ENCODE measurements at places on chromosomes 1 and 21.

GRCh38 chr1:33221385-33221758 is 34.9 kb upstream of the ZNF362 start:
- H3K27me3 ChIP-seq = no peaks in the 10 kb centered on the region
- peaks cover 24% of the 10 kb centered on the region for H3K4me1 ChIP-seq
- no peak for DNase-seq
- H3K27ac ChIP-seq = no peak overlapping the region

- H3K36me3 ChIP-seq = no peaks in the 10 kb centered on the region
- peaks cover 15% of the 10 kb centered on the region for H3K4me1 ChIP-seq
- peak overlapping the region; percentile 86 for H3K4me3 ChIP-seq
- no peaks in the 10 kb centered on the region for H3K27me3 ChIP-seq
- no peak for DNase-seq
These were observed 1.8 kb upstream of the PTPN14 start for GRCh38 chr1:214553142-214553710.

GRCh38 chr1:224524679-224525078 is 90.1 kb upstream of the WDR26 start:
- no peaks in the 10 kb centered on the region for H3K36me3 ChIP-seq
- peaks cover 15% of the 10 kb centered on the region for H3K4me1 ChIP-seq
- peak; percentile 23 for DNase-seq
- H3K4me3 ChIP-seq = no peak overlapping the region

- no peaks in the 10 kb centered on the region for H3K27me3 ChIP-seq
- H3K27ac ChIP-seq = no peak overlapping the region
- no peak for DNase-seq
These were observed 1369.1 kb upstream of the ADGRL4 start for GRCh38 chr1:80375662-80376061.

GRCh38 chr1:208743361-208743760 is 499.2 kb upstream of the PLXNA2 start:
- no peak overlapping the region for H3K4me3 ChIP-seq
- H3K36me3 ChIP-seq = no peaks in the 10 kb centered on the region
- DNase-seq = no peak

GRCh38 chr1:225242611-225243010 is 185.2 kb downstream of the LBR start:
- no peaks in the 10 kb centered on the region for H3K4me1 ChIP-seq
- H3K27ac ChIP-seq = no peak overlapping the region
- no peak overlapping the region for H3K4me3 ChIP-seq
- no peaks in the 10 kb centered on the region for H3K27me3 ChIP-seq
- no peak for DNase-seq
- no peaks in the 10 kb centered on the region for H3K36me3 ChIP-seq

DNA sequence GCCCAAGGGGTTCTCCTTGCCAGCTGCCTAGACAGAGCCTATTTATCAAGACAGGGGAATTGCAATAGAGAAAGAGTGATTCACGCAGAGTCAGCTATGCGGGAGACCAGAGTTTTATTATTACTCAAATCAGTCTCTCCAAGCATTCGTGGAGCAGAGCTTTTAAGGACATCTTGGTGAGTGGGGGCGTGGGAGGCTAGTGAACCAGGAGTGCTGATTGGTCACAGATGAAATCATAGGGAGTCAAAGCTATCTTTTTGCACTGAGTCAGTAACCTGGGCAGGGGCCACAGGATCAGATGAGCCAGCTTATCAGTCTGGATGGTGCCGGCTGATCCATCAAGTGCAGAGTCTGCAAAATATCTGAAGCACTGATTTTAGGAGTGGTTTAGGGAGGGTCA is 64.8 kb upstream of the MRPS6 start:
- H3K4me1 ChIP-seq = no peaks in the 10 kb centered on the region
- no peak overlapping the region for H3K4me3 ChIP-seq
- H3K36me3 ChIP-seq = no peaks in the 10 kb centered on the region
- no peaks in the 10 kb centered on the region for H3K27me3 ChIP-seq
- no peak overlapping the region for H3K27ac ChIP-seq

DNA sequence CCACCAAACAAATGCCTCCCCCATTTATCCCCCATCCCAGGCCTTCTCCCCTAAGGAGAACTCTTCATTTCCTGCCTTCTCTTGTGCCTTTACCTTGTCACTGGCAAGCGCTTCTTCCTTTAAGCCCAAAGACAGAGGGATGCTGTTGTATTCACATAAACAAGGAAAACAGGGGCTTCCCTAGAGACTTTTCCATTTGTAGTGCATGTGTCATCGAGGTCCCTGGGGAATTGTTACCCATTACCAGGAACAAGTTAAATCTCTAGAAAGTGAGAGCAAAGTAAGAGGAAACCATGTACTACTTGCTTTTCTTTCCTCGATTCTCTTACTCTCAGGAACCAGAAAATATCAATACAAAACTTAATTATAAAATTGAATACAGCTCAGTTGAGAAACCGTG is 114.4 kb upstream of the DPT start:
- H3K27ac ChIP-seq = no peak overlapping the region
- no peak overlapping the region for H3K4me3 ChIP-seq
- H3K36me3 ChIP-seq = no peaks in the 10 kb centered on the region
- H3K27me3 ChIP-seq = no peaks in the 10 kb centered on the region

GRCh38 chr1:182395906-182396305 is 4.3 kb upstream of the GLUL start:
- 0 out of 2 replicates have a peak, but pooled peaks cover 5% of the 10 kb centered on the region for H3K4me1 ChIP-seq
- H3K4me3 ChIP-seq = no peak overlapping the region
- H3K36me3 ChIP-seq = no peaks in the 10 kb centered on the region
- DNase-seq = no peak
- H3K27ac ChIP-seq = no peak overlapping the region
- H3K27me3 ChIP-seq = no peaks in the 10 kb centered on the region

GRCh38 chr1:203264052-203264501 is 34.6 kb upstream of the CHIT1 start:
- H3K4me1 ChIP-seq = peaks cover 28% of the 10 kb centered on the region
- H3K27me3 ChIP-seq = no peaks in the 10 kb centered on the region
- DNase-seq = peak; percentile 69
- no peaks in the 10 kb centered on the region for H3K36me3 ChIP-seq
- H3K27ac ChIP-seq = peak overlapping the region; percentile 30
- H3K4me3 ChIP-seq = peak overlapping the region; percentile 14

GRCh38 chr1:206590025-206590758 is 22.1 kb downstream of the EIF2D start:
- no peak for DNase-seq
- no peaks in the 10 kb centered on the region for H3K27me3 ChIP-seq

- H3K27ac ChIP-seq = peak overlapping the region; percentile 59
- peak; percentile 28 for DNase-seq
- peaks cover 14% of the 10 kb centered on the region for H3K4me1 ChIP-seq
- peak overlapping the region; percentile 80 for H3K4me3 ChIP-seq
- H3K36me3 ChIP-seq = no peaks in the 10 kb centered on the region
These were observed 626 bp downstream of the DYRK3 start for GRCh38 chr1:206635978-206636345.

DNA sequence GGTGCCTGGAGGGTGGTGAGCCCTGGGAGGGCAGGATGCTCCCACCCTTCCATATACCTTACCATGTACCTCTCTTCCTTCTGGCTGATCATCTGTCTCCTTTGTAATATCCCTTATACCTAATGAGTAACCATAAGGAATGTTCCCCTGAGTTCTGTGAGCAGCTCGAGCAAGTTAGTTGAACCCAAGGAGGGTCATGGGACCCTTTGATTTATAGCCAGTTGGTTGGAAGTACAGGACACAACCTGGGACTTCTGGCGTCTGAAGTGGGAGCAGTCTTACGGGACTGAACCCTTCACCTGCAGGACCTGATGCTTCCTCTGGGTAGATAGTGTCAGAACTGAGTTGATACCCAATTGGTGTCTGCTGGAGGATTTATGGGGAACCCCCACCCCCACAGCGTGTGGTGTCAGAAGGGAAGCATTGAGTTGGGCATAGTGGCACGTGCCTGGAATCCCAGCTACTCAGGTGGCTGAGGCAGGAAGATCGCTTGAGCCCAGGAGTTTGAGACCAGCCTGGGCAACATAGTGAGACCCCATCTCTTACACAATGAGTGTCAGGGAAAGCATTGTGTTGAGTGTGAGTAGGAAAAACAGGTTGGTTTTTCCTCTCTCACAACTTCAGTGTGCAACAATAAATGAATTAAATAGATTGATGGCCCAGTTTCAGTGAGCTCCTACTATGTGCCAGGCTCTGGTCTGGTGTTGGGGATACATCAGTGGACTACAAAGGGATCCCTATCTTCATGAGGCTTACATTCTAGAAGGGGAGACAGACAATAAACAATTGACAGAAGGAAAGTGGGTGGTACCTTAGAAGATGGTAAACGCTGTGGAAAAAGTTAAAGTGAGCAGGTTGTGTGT is 16.0 kb downstream of the DNAJC16 start:
- H3K27me3 ChIP-seq = no peaks in the 10 kb centered on the region
- DNase-seq = no peak
- no peak overlapping the region for H3K27ac ChIP-seq

DNA sequence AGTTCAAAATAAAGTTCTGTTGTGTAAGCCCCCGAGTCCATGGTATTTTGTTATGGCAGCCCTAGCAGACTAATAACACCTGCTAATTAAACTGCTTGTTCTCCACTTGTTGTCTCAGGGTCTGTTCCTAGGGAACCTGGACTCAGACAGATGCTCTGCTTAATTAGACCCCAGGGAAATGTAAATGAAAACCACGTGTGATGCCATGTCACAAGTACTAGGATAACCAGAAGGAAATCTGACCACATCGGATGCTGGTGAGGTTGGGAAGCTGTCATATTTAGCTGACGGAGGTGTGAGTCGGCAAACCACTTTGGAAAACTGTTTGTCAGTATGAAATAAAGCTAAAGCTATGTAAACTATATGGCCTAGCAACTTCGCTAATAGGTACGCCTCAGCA is 19.6 kb downstream of the EDN2 start:
- peaks cover 14% of the 10 kb centered on the region for H3K4me1 ChIP-seq
- peak; percentile 51 for DNase-seq
- no peak overlapping the region for H3K27ac ChIP-seq
- no peaks in the 10 kb centered on the region for H3K27me3 ChIP-seq
- H3K4me3 ChIP-seq = no peak overlapping the region

DNA sequence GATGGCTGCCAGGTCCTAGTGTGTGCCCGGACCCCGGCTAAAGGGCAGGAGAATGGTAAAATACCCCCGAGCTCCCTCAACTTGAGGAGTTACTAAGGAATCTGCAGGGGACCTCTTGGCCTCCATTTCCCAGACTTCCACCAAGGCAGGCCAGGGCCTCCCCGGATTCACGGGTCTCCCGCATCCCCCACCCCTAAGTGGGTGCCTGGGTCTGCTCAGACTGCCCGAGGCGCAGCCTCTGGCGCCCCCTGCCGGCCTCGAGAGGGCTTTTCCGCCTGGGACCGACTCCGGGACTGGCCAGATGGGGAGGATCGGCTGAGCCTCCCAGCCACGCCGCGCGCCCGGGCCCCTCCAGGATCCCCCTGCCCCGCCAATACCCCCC is 1.7 kb downstream of the PLEKHG5 start:
- no peak overlapping the region for H3K27ac ChIP-seq
- 0 out of 2 replicates have a peak, but pooled peaks cover 2% of the 10 kb centered on the region for H3K27me3 ChIP-seq
- peak; percentile 83 for DNase-seq
- no peaks in the 10 kb centered on the region for H3K36me3 ChIP-seq

GRCh38 chr1:165376041-165376810 is 19.7 kb upstream of the LMX1A start:
- DNase-seq = no peak
- H3K4me1 ChIP-seq = no peaks in the 10 kb centered on the region
- H3K4me3 ChIP-seq = peak overlapping the region; percentile 19
- peaks cover 4% of the 10 kb centered on the region for H3K27me3 ChIP-seq
- H3K36me3 ChIP-seq = no peaks in the 10 kb centered on the region

GRCh38 chr21:21921410-21922232 is 923.4 kb downstream of the NCAM2 start:
- H3K36me3 ChIP-seq = no peaks in the 10 kb centered on the region
- H3K27me3 ChIP-seq = 0 out of 2 replicates have a peak, but pooled peaks cover 1% of the 10 kb centered on the region
- no peaks in the 10 kb centered on the region for H3K4me1 ChIP-seq
- DNase-seq = no peak

DNA sequence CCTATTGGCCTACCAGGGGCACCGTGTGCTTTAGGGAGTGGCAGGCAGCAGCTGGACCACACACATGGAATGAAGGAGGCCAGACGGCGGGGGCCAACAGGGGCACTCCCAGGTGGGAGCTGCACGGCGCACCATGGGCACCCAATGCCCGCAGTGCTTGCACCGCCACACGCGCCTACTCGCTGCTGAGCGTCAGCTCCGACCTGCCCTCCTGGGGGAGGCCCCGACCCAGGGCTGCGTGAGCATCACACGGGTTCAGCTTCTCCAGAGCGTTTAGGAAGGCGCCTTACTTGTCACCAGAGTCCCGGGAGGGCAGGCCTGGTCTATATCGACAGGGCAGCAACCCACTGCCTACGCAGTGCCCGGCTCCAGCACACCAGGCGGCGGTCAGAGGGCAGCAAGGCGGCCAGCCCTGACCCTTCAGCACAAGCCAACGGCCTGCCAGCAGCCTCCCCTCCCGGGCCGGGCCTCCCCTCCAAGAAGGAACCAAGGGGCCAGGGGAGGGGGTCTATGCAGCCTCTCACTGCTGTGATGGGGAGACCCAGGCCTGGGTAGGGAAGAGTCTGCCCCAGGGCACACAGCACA is 64.9 kb downstream of the ARHGEF16 start:
- H3K4me3 ChIP-seq = no peak overlapping the region
- no peaks in the 10 kb centered on the region for H3K36me3 ChIP-seq
- H3K27ac ChIP-seq = peak overlapping the region; percentile 38

GRCh38 chr1:113875714-113876113 is 4.2 kb upstream of the PTPN22 start:
- no peak overlapping the region for H3K27ac ChIP-seq
- no peak for DNase-seq
- no peaks in the 10 kb centered on the region for H3K36me3 ChIP-seq

- no peak overlapping the region for H3K4me3 ChIP-seq
- H3K36me3 ChIP-seq = no peaks in the 10 kb centered on the region
- no peaks in the 10 kb centered on the region for H3K4me1 ChIP-seq
- H3K27me3 ChIP-seq = no peaks in the 10 kb centered on the region
These were observed 128.2 kb downstream of the NFIA start for GRCh38 chr1:61210435-61211154.

GRCh38 chr1:231969076-231969475 is 342.5 kb downstream of the DISC1 start:
- peak overlapping the region; percentile 87 for H3K27ac ChIP-seq
- H3K4me1 ChIP-seq = peaks cover 67% of the 10 kb centered on the region
- H3K4me3 ChIP-seq = no peak overlapping the region
- H3K36me3 ChIP-seq = no peaks in the 10 kb centered on the region
- H3K27me3 ChIP-seq = no peaks in the 10 kb centered on the region

GRCh38 chr1:64826991-64827390 is 82.1 kb downstream of the RAVER2 start:
- H3K27me3 ChIP-seq = no peaks in the 10 kb centered on the region
- H3K36me3 ChIP-seq = peaks cover 4% of the 10 kb centered on the region
- DNase-seq = no peak
- H3K27ac ChIP-seq = no peak overlapping the region
- no peak overlapping the region for H3K4me3 ChIP-seq

GRCh38 chr1:151210830-151211229 is 12.5 kb downstream of the PIP5K1A start:
- no peaks in the 10 kb centered on the region for H3K4me1 ChIP-seq
- DNase-seq = no peak
- no peaks in the 10 kb centered on the region for H3K27me3 ChIP-seq
- peaks cover 48% of the 10 kb centered on the region for H3K36me3 ChIP-seq
- no peak overlapping the region for H3K27ac ChIP-seq
